ENCODE measurements at places on chromosomes 4 and X.

DNA sequence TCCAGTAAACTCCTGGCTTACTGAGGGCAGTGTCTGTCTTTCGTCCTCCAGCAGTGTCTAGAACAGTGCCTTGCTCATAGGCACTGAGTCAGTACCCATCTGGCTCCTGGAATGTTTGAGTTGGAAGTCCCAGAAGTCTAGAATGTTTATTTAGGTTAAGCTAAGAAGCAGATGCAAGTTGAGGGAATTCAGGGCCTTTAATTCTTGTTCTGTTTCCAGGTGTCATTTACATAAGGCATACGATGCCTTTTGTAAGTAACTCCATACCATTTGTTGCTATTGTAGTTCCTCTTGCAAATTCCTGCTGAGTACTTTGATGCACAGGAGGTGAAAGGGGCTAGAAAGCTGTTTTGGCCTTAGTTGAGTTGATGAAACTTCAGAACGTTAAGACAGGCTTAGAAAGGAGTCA, 22.2 kb downstream of the ARHGAP10 start:
- DNase-seq, result no peak

DNA sequence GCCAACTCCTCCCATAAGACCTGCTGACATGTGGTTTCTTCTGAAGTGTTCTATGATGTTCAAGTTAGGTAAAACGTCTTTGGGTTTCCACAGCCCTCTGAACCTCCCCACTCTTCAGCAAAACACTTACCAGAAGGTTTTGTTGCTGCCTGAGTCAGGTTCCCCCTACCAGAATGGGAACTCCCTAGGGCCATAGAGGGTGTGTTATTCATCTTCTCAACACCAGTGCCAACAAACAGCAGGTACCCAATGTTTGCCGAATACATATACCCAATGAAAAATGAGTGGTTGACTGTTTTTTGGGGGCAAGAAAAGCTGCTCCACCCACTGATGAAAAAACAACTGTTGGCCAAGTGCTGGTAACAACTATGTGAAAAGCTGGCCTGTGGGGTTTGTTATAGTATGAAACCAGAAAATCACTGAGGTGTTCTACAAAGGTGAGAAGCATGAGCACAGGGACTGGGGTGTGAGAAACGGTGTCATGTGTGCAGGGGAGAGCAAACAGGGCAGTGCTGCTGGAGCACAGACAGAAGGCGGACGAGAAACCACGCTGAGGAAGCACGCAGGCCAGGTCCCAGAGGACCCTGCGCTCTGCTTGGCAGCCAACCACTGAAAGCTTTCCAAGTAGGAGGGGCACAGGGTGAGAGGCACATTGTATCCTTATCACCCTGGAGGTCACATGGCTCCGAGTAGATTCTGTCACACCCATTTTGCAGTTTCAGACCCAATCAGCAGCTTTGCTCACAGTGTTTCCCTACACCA, 28.8 kb downstream of the ATP8A1 start:
- no peak for DNase-seq

- DNase-seq, result no peak
Observed at GRCh38 chrX:78326401-78326800, 1.0 kb downstream of the CYSLTR1 start.

DNA sequence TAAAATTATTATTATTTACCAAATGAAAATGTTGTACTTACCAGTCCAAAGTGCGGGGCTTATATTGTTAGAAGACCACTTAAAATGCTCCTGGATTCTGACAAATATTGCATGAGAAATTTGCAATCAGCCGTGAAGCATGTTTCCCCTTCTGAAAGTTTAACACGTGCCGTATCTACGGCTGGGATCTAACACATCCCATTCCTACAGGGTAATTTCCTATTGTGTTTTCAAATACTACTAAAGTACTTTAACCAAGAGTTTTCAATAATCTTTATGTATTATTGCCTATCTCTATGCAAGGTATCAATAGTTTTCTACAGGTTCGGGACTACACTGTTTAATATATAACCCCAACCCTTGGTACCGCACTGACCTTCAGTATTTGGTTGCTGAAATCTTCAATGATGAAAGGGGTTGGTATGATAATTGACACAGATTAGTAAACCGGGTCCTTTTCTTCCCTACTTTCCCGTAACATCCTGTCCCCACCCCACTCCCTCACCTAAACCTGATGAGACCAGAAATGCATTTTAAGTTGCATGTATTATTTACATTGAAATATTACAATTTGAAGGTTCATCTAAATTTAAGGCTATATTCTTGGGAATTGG, 795 bp upstream of the BRWD3 start:
- no peak for DNase-seq

GRCh38 chr4:38924353-38924752, 56.7 kb downstream of the FAM114A1 start:
- DNase-seq, result no peak

Data from activated CD4-positive, alpha-beta T cell treated with anti-CD3 and anti-CD28 coated beads, Interleukin-2, Interleukin-6, amounts not matched to agents 100 ng/mL and 50 ng/mL, durations not matched to agents 16 hours and 8 hours (primary cell).